ENCODE measurements at places on chromosomes 11 and 22. TPM values are rescaled to one million over a fixed set of nuclear protein-coding genes. Genes with fewer than 3 reads are reported as not detected.

The MRGPRE gene
- total RNA-seq = not detected

The RBFOX2 gene
- total RNA-seq = 20.8 TPM

The SCYL1 gene
- total RNA-seq = 113 TPM

The CBLIF gene
- total RNA-seq = 0.72 TPM

The HBG1 gene
- total RNA-seq = 3,343 TPM

The CHST1 gene
- total RNA-seq = not detected

The IRF7 gene
- 7.6 TPM for total RNA-seq

The PLEKHB1 gene
- total RNA-seq = 0.62 TPM
